Stimulated activated CD4-positive, alpha-beta T cell treated with anti-CD3 and anti-CD28 coated beads, TNF-alpha, amount 100 ng/mL, for 48 hours (primary cell): ENCODE measurements at places on chromosomes 11 and 22.
A peak's percentile ranks its signal among the peaks of the same experiment; 100 is the strongest.

GRCh38 chr11:27525824-27526516 lies 19.4 kb upstream of the LIN7C start:
- DNase-seq = no peak

- DNase-seq = no peak
Observed at GRCh38 chr11:126197277-126197939, 14.0 kb downstream of the RPUSD4 start.

GRCh38 chr11:82046778-82047177 lies 686.9 kb downstream of the FAM181B start:
- no peak for DNase-seq

GRCh38 chr11:112280268-112281126 lies 19.8 kb upstream of the PLET1 start:
- DNase-seq = peak; percentile 32

DNA sequence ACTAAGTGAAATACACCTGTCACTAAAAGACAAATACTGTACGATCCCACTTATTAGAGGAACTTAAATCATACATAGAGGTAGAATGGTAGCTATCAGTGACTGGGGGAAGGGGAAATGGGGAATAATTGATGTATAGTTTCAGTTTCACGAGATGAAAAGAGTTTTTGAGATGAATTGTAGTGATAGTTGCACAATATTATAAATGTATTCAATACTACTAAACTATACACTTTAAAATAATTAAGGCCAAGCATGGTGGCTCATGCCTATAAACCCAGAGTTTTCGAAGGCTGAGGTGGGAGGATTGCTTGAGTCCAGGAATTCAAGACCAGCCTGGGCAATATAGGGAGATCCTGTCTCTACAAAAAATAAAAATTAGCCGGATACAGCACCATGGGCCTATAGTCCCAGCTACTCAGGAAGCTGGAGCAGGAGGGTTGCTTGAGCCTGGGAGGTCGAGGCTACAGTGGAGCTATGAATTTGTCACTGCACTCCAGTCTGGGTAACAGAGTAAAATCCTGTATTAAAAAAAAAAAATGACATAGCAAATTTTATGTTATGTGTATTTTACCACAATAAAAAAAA lies 40.4 kb downstream of the SERPIND1 start:
- DNase-seq = no peak

GRCh38 chr22:39240831-39241793 lies 3.7 kb downstream of the PDGFB start:
- no peak for DNase-seq

DNA sequence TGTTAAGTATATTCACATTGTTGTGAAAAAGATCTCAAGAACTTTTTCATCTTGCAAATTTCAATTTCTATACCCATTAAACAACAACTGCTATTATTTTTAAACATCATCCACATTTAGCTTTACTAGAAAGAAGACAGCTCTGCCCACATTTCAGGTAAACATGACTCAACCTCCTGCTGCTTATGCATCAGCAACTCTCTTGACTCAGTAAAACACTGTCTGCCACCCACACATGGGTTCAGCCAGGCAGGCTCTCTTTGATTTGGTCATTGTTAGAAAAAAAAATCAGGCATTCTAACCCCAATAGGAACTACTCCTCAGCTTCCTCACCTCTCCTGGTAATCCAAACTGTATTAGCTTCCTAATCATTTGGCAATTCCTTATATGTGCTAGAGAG lies 5.1 kb upstream of the ENDOD1 start:
- DNase-seq = peak; percentile 52

DNA sequence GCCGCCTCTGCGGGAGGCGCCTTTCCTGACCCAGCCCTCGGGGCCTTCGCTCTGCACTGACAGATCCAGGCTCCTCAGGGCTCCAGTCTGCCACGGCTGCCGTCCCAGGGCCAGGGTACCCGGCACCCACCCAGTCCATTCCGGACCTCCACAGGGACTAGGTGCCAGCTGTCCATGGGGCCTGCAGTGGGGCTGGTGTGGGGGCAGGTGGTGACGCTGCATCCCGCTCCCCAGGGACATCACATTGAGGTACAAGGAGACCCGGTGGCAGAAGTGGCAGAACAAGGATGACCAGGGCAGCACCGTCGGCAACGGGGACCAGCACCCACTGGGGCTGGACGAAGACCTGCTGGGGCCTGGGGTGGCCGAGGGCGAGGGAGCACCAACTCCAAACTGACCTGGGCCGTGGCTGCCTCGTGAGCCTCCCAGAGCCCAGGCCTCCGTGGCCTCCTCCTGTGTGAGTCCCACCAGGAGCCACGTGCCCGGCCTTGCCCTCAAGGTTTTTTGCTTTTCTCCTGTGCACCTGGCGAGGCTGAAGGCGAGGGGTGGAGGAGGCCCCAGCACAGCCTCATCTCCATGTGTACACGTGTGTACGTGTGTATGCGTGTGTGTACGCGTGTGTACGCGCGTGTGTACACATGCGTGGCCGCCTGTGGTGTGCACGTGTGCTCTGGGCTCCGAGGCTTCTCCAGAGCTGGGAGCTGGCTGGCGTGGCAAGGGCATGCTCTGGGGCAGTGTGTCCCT lies 16.7 kb downstream of the RNH1 start:
- no peak for DNase-seq
